Stimulated activated CD8-positive, alpha-beta memory T cell treated with anti-CD3 and anti-CD28 coated beads, Interleukin-4, amount 100 ng/mL, for 24 hours (primary cell): ENCODE measurements at places on chromosomes 16 and 17.
A peak's percentile ranks its signal among the peaks of the same experiment; 100 is the strongest.

- DNase-seq = no peak
Observed at GRCh38 chr17:16013943-16014407, 14.4 kb downstream of the TTC19 start.

GRCh38 chr17:12730421-12730820 is 58.9 kb upstream of the ARHGAP44 start:
- DNase-seq = no peak

DNA sequence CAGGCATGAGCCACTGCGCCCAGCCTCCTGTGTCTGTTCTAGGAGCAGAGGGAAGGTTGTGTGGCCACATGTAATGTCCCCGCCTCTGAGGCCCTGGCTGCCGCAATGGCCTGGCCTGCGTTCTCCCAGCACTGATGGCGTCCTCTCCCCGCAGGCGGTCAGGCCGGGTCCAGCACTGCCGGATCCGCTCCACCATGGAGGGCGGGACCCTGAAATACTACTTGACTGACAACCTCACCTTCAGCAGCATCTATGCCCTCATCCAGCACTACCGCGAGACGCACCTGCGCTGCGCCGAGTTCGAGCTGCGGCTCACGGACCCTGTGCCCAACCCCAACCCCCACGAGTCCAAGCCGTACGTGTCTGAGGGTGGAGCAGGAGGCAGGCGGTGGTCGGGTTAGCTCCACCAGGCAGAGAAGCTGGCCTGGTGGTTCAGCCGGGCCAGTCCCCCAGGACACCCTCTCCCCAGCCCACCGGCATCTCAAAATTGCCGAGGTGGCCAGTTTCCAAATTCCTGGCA is 100.8 kb downstream of the SDR42E1 start:
- no peak for DNase-seq

GRCh38 chr16:88597856-88598491 is 27.8 kb downstream of the ZC3H18 start:
- DNase-seq = no peak

GRCh38 chr17:67018471-67019434 is 25.6 kb upstream of the CACNG1 start:
- DNase-seq = no peak

GRCh38 chr16:66524601-66525164 is 25.2 kb downstream of the TK2 start:
- no peak for DNase-seq

- DNase-seq = no peak
Observed at GRCh38 chr17:42078396-42079043, 19.8 kb downstream of the ZNF385C start.

DNA sequence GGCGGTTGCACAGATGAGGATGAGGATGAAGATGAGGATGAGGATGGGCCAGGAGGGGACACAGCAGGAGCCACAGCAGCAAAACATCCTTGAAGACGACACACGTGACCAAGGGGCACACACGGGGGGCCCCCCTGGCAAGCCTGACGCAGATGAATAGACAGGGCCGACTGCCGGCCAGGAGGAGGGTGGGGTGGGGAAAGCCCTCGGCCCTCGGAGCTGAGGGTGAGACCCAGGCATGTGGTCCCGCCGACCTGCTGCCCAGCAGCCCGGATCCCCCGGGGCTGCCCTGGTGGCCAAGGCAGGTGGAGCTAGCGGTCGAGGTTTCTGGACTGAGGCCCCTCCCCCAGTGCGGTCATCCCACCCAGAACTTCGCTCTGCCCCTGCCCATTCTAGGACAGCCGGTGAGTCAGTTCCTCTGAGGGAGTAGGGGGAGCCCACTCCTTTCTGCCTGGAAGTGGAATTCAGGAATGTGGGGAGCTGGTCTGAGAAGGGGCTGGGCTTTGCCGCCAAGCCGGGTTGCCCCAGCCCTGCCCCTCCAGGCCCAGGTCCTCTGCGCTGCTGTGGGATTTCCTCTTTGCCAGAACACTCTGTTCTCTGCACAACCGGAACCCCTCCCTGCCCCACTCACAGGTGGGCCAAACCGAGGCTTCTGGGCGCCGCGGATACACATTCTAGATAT is 9.9 kb downstream of the CYGB start:
- DNase-seq = no peak

DNA sequence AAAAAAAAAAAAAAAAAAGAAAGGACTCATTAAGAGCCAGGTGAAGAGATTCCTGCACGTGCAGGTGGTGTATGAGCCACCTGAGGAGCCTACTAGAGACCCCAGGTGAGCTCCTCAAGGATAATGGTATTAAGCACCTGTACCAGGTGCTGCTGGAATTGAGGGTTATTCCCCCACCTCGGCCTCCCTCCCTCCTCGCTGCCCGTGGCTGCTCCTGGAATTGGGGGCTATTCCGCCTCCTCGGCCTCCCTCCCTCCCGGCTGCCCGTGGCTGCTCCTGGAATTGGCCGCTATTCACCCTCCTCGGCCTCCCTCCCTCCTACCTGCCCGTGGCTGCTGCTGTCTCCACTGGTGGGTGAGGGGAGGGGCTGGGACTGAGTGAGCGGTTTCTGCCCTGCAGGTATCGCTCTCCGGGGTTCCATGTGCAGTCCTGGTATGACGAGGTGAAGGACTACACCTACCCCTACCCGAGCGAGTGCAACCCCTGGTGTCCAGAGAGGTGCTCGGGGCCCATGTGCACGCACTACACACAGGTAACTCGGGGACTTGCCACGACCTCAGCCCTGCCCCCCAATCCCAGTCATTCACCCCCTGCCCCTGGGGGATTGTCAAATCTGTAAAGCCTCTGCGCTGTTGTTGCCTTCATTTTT is 29.3 kb downstream of the CRISPLD2 start:
- DNase-seq = no peak

DNA sequence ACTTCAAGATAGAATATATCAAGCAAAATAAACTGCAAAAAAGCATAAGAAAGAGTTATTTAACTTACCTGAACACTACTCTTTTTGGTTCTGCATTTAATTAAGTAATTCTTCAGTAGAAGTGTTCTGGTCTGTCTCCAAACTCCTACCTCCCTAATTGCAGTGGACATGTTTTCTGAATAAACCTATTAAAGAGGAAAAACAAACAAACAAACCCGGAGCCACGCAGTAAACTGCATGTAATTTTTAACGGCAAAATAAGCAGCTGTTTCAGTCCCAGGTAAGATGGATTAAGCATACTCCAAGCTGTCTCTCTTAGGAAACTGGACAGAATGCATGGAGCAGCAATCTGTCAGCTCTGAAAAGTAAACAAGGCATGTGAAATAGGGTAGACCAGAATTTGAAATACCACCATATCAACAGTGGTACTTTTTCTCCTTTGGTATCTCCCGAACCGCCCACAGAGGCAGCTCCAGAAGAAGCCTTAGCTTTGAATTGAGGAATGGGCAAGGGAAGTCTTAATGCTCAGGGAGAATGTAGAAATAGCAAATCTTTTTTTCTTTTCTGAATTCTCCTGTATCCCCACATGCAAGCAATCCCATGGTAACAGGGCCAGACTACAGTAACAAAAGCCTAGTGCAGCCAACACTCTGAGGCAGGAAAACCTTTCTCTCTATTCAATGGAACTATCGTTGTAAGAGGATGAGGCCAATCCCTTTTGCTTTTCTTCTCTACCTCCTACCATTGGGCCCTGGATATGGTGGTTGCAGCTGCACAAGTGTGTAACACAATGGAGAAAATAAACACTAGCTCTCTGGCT is 12.5 kb downstream of the ABCA5 start:
- no peak for DNase-seq

- DNase-seq = no peak
Observed at GRCh38 chr16:85359147-85359822, 247.0 kb upstream of the CIBAR2 start.

DNA sequence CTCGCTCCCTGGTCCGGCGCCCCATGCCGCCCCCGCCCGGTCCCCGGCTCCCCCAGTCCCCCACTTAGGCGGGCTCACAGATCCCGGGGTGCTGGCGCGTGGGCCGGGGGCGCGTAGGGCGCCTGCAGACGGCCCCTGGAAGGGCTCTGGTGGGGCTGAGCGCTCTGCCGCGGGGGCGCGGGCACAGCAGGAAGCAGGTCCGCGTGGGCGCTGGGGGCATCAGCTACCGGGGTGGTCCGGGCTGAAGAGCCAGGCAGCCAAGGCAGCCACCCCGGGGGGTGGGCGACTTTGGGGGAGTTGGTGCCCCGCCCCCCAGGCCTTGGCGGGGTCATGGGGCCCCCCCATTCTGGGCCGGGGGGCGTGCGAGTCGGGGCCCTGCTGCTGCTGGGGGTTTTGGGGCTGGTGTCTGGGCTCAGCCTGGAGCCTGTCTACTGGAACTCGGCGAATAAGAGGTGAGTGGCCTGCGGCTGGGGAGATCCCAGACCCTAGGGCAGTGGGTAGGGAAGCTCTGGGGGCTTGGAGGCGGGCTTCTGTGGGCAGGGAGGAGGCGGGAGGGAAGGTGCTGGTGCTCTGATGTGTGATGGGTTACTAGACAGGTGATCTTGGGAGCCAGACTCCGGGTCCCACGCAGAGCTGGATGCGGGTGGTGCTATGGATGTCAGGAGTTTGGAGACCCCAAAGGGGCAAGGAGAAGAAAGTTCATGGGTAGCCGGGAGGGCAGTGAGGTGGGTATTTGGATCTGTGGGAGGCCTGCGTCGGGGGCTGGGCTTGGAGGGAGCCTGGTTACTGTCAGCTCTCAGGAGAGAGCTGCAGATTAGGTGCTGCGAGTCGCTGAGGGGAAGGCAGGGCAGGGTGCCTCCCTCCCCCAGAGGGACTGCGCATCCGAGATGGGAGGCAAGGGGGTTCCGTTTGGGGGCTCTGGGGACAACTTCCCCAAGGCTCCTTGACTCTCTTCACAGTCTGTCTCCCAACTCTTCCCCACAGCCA is 560 bp downstream of the EFNB3 start:
- no peak for DNase-seq

DNA sequence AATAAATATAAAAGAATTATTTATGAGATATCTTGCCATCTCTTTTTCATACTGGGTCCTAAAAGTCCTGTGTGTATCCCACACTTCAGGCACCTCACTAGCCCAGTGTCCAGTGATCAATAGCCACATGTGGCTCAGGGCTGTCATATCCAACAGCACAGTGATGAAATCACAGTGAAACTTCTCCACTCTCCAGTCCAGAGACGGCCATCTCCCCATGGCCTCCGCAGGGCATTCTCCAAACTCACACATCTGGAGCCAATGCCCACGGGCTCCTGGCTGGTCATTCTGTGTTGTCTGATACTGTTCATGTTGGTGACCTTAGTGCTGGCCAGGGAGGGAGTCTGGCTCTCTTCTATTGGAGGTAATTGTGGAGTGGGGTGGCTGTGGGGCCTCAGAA is 125.2 kb upstream of the SDK2 start:
- no peak for DNase-seq

DNA sequence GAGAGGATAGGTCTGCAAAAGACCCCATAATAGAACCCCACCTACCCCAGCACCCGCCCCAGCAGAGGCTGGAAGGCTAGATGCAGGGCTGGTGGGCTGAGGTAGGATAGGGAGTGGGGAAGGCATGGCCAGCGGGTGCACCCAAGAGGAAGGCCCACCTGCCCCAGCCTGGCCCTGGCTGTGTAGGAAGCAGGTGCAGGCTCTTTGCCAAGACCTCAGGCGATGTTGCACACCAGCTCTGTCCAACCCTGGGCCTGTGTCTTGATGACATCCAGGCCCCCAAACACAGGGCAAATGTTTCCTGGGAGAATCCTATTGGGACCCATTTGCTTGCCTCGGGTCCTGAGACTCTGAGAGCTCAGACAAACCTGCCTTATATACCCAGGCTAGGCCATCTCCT is 12.2 kb downstream of the UNC119 start:
- DNase-seq = no peak

DNA sequence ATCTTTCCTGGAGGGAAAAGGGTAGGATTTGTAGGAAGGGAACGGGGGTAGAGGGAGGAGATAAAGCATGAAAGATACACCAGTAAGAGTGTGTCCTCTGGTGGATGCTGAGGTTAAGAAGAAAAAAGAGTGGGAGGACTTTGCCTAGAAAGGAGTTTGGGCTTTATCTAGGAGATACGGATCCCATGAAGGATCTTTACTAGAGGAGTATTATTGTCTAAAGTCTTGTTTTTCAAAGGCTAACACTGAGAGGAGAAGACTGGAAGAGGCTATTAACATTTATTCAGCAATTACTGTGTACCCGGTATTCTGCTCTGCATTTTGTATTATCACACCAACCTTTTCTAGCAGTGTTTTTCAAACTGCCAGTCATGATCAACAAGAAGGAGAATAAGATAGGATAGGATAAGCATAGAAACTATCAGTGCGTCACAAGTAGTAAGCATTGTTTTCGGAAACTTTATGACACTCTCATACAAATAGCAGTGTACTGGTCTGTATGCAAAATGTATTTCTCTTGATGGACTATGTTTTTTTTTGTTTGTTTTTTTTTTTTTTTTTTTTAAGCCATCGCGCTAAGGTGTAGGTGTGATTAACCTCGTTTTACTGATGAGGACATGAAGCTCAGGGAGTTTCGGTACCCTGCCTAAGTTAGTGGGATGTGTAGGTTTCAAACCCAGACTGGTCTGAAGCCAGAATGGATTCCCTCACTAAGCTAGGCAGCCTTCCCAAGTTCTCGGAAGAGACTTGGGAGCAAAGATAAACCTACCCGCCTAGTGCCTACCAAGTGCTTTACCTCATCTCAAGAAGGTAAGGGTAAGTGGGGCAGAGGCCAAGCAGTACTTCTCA is 1.3 kb upstream of the SP2 start:
- DNase-seq = no peak

- DNase-seq = no peak
Observed at GRCh38 chr16:55062442-55062841, 131.8 kb downstream of the IRX5 start.

GRCh38 chr17:70564006-70564620 is 394.8 kb downstream of the KCNJ2 start:
- DNase-seq = no peak

GRCh38 chr17:651596-651995 is 63.0 kb downstream of the VPS53 start:
- no peak for DNase-seq

DNA sequence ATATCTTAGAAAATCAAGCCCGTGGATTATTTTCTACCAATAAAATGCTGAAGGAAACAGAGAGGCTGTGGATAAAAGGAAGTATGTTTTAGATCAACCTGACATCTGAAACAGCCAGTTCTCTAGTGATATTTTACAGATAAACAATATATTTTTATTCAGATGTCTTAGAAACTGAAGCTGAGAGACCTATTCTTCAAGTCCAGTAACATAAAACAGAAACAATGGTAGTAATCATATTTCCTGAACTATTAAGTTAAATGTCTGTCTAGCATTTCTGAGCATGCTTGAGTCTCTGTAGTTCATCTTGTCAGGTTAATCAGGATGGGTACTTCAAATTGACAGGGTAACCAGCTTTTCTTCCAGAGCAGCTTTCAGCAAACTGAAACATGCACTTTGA is 449.6 kb upstream of the TOM1L1 start:
- no peak for DNase-seq

DNA sequence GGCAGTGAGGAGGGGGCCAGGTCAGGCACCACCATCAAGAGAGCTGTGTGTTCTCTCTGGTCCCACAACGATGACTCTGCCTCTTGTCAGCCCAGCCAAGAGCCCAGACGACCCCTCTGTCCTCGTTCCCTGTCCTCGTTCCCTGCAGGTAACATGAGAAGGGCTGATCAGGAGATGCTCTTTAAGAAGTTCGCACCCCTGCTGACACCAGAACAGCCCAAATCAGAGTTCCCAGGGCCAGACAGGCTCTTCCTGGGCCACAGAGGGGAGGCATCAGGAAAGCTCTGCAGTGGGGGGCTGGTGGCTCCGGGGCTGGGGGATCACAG is 13.5 kb upstream of the DNAI2 start:
- no peak for DNase-seq

- peak; percentile 20 for DNase-seq
Observed at GRCh38 chr17:1865252-1866037, 35.6 kb downstream of the RPA1 start.

GRCh38 chr16:87919681-87919994 is 16.7 kb downstream of the CA5A start:
- DNase-seq = no peak

GRCh38 chr16:4157376-4157825 is 41.2 kb upstream of the ADCY9 start:
- DNase-seq = no peak
